NCI-H2107 (cell line): ENCODE measurements at places on chromosomes 4 and X.

DNA sequence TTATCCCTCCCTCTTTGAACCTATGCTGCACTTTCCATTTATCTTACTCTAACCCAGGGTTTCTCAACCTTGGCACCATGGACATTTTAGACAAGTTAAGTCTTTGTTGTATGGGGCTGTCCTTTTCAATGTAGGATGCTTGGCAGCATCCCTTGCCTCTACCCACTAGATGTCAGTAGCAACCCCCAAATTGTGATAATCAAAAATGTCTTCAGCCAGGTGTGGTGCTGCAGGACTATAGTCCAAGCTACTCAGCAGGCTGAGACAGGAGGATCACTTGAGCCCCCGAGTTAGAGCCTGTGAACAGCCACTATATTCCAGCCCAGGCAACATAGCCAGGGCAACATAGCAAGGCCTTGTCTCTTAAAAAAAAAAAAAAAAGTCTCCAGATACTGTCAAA, 7.0 kb downstream of the LRCH2 start:
- DNase-seq: no peak

DNA sequence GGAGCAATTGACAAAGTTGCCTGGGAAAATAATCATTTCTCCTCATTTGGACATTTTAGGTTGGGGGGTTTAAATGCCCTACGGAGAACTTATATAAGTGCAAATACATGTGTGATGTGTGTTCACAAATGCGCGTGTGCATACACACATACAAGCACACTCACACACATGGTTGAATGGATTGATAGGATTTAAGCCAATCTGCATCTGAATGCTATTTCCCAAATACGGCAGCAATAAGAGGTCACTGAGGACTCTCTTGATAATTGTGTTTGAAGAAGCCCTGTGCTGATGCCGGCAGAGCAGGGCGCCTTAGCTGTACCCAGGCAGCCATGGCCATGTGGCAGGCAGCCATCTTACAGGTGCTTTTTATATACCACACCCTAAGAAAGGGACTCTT, 165.3 kb upstream of the LEF1 start:
- DNase-seq: no peak

- no peak for DNase-seq
Measured at GRCh38 chr4:26724534-26724933, 136.1 kb upstream of the STIM2 start.

GRCh38 chrX:31213941-31214340, 142.1 kb upstream of the FTHL17 start:
- DNase-seq: no peak

DNA sequence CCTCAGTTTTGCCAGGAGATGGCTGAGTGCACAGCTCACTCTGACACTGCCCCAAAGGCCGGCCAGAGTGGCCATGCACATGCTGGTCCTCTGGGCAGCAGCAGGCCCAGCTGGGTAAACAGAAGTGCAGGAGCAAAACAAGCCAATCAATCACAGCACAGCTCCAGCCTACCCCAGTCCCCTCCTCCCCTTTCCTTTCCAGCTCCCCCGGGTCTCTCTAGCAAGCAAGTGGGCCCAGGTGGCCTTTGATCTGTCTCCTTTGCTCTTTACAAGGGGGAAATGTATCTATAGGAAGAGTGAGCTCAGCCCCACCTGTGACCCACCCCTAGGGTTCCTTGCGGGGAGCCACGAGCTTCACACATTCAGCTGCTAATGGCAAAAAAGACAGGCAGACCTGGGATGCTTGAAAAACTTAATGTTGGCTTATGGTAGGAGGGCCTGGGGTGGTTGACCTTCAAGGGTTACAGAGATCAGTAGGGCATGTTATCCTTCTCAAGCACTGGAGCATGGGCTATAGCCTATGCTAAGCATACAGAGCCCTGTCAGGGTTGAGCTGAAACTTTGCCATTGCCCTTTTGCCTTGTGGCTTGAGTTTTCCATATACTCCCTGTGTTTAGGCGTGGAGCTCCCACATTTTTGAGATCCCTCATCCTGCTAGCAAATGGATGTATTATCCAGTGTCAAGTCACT, 57.8 kb upstream of the PLAC1 start:
- no peak for DNase-seq

- no peak for DNase-seq
Measured at GRCh38 chrX:132918523-132918922, 39.9 kb downstream of the HS6ST2 start.

GRCh38 chr4:82525307-82525911, 36.4 kb downstream of the TMEM150C start:
- no peak for DNase-seq

- DNase-seq: peak; percentile 54
Measured at GRCh38 chrX:39752815-39753214, 344.9 kb downstream of the BCOR start.
